ENCODE measurements at places on chromosomes 2 and 18. TPM values are rescaled to one million over a fixed set of nuclear protein-coding genes. Genes with fewer than 3 reads are reported as not detected.

Gene VWC2L
- total RNA-seq, result not detected

Gene SULT1C4
- total RNA-seq, result not detected

Gene LOXHD1
- total RNA-seq, result not detected

Gene GPR39
- 6.9 TPM for total RNA-seq

Gene AKAIN1
- total RNA-seq, result not detected

Gene SPHKAP
- not detected for total RNA-seq

Gene NLRC4
- 0.11 TPM for total RNA-seq

Gene RNF103
- 54.4 TPM for total RNA-seq

Gene ZNF512
- total RNA-seq, result 20.3 TPM

Gene ESPNL
- total RNA-seq, result 0.12 TPM

Gene DSG4
- total RNA-seq, result not detected

Gene MORN2
- total RNA-seq, result 38.3 TPM

Gene IL1A
- 0.20 TPM for total RNA-seq

Gene RMDN2
- total RNA-seq, result 5.6 TPM

Gene MYOM1
- total RNA-seq, result 0.41 TPM

Gene AFF3
- 0.01 TPM for total RNA-seq

Gene RUFY4
- 0.09 TPM for total RNA-seq

Gene ST8SIA3
- total RNA-seq, result not detected

Gene C2orf15
- total RNA-seq, result 0.46 TPM

Gene SAG
- not detected for total RNA-seq

Gene TMX3
- total RNA-seq, result 16.8 TPM

Gene SYT4
- total RNA-seq, result not detected

Gene BCL11A
- 0.17 TPM for total RNA-seq

Gene ANKRD62
- total RNA-seq, result not detected

Gene MDH1B
- 1.6 TPM for total RNA-seq

Gene ANKZF1
- 12.0 TPM for total RNA-seq

Gene COL3A1
- total RNA-seq, result 0.20 TPM
